Activated CD4-positive, alpha-beta memory T cell treated with anti-CD3 and anti-CD28 coated beads, Interleukin-2, amount 10 ng/mL, durations not matched to agents 7 days and 5 days (primary cell): ENCODE measurements at places on chromosomes 16 and 17. TPM values are rescaled to one million over a fixed set of nuclear protein-coding genes. Genes with fewer than 3 reads are reported as not detected.

DNA sequence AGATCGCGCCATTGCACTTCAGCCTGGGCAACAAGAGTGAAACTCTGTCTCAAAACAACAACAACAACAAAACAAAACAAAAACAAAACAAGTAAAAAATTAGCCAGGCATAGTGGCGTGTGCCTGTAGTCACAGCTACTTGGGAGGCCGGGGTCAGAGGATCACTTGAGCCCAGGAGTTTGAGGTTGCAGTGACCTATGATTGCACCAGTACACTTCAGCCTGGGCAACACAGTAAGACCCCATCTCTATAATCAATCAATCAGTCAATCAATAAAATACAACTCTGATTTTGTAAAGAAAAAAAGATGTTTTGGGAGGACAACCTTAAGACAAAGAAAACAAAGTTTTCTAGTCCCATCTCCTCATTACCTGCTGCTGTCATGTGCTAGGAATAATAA lies 51.9 kb downstream of the MARCHF10 start:
- DNase-seq, result no peak

DNA sequence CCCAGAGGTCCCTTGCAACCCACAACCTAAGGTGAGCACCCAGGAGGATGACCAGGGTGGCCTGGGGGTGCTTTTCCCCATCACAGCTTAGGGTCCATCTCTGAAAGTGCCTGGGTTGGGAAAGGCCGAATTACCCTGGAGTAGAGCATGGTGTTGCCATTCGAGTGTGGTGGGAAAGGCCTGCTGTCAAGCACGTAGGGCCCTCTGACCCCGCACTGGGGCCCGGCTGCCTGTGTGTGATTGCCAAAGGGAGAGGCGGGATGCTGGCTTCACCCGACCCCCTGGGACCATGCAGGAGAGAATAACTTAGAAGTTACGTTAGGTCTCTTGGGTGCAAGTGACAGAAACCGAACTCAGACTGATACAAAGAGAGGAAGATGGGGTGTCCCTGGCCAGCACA lies 27.7 kb upstream of the NDRG4 start:
- no peak for DNase-seq

DNA sequence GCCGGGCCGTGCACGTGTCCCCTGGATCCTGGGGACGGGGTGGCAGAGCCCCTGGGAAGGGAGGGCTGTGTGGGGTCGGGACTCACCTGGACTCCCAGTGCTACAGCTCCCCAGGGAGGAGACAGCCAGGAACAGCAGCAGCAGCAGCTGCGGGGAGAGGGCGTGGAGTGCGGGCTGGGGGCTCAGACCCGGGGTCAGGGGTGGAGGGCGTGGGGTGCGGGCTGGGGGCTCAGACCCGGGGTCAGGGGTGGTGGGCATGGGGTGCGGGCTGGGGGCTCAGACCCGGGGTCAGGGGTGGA lies 20.7 kb downstream of the TPSD1 start:
- no peak for DNase-seq

The RAPGEFL1 gene
- 4.7 TPM for total RNA-seq

The TMEM204 gene
- 42.9 TPM for total RNA-seq

- no peak for DNase-seq
These were observed 138.5 kb upstream of the TBX2 start for GRCh38 chr17:61261001-61261637.

- DNase-seq, result no peak
These were observed 613.5 kb upstream of the C16orf82 start for GRCh38 chr16:26453215-26453614.

The CIAO3 gene
- 34.8 TPM for total RNA-seq

GRCh38 chr16:72234387-72234786 lies 62.4 kb upstream of the PMFBP1 start:
- DNase-seq, result no peak
